ENCODE measurements at places on chromosomes 12 and 14. TPM values are rescaled to one million over a fixed set of nuclear protein-coding genes. Genes with fewer than 3 reads are reported as not detected.

DNA sequence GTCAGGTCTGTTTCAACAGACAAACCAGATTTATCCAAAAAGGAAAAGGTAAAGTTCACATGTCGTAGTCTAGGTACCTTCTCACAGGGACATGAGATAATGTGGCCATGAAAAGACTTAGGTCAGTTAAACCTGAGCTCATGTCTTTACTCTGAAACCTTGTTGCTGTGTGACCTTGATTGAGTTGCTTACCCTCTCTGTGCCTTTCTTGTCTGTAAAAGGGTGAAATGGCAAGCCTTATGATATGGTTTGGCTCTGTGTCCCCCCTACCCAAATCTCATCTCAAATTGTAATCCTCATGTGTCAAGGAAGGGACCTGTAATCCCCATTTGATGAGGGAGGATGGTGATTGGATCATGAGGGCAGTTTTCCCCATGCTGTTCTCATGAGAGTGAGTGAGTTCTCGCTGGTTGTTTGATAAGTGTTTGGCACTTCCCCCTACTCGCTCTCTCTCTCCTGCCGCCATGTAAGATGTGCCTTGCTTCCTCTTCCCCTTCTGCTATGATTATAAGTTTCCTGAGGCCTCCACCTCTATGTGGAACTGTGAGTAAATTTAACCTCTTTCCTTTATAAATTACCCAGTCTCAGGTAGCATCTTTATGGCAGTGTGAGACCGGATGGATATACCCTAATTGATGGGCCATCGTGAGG lies 299.8 kb downstream of the ADGRD1 start:
- no peak for DNase-seq

GRCh38 chr12:83896416-83896815 lies 1016.2 kb downstream of the SLC6A15 start:
- DNase-seq, result no peak

The ATP2B1 gene
- 116 TPM for total RNA-seq

The C1S gene
- 872 TPM for total RNA-seq

DNA sequence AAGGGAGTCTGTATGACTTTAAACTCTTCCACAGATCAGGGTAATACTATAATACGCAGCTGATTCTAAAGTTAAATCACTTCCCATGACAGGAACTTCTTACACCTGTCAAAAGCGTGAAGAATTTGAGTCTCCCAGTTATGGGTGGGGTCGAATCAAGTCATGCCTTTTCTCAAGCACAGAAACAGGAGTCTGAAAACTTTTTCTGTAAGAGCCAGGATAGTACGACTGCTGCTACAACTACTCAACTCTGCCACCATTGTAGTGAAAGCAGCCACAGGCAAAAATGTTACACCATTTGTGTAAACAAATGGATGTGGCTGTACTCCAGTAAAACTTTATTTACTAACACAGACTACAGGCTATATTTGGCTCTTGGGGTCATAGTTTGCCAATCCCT lies 90.3 kb downstream of the DUSP6 start:
- DNase-seq, result no peak

DNA sequence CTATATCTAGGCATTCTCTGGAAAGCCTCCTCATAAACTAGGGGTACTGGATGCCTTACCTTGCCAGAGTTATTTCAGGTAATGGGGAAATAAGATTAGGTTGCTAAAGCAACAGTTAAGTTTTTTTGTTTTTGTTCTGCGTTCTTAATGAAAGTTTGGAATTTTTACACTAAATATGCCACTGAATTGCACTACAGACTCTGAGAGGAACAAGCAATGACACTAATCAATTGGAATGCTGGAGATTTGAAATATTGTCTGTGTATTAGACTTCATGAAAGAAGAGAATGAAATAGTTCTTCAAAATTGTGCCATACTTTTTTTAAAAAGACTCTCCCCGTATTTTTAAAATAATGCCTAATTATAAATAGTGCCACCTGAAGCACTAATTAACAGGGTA lies 287.8 kb downstream of the NAV3 start:
- no peak for DNase-seq

GRCh38 chr12:57758552-57759359 lies 3.9 kb downstream of the MARCHF9 start:
- no peak for DNase-seq

- DNase-seq, result no peak
Measured at GRCh38 chr12:57511588-57512325, 8.6 kb downstream of the DDIT3 start.

DNA sequence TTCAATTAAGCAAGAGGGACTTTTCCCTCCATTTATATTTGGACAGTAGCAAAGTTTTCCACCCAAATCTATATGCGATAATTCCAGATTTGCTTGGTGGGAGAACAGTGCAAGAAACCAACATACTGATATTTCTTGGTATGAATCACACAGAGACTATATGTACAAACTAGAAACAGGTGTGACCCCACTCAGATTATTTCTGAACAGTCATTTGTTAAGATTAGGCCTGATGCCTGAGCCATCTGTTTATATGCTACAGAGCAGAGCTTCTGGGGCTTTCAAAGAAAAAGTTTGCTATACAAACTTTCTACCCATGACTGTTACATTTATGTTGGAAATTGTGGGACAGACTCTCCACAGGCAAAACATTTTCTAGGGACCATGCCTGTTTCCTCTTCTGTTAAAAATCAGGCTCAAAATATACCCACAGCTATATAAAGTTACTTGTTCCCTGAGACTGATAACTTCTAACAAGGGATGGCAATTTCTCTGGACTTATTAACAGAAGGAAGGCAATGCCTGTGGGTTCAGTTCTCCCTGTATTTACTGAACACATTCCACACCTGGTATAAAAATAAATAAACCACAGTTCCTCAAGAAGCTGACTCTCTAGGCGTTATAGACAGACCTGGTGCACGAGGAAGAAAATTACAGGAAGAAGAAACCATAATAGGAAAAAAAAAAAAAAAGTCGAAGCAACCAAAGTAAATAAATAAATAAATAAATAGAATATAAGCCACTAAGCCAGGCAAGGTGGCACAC lies 8.0 kb downstream of the PTPN21 start:
- DNase-seq, result no peak

GRCh38 chr12:95336387-95337067 lies 118.9 kb downstream of the VEZT start:
- DNase-seq, result no peak

DNA sequence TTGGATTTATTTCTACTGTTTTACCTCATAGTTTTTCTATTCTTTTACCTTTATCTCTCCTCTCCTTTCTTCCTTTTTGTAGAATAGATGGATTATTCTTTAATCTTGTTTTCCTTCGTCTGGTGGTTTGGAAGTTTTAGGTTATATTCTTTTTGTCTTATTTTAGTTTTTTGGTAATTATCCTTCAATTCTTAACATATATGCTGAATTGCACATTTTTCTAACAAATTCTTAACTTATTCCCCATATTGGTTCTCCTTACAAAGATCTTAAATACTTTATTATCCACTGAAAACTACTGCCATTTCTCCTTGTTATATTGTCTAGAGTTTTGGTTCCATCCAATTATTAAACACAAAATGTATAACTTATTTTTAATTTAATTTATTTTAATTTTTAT lies 42.3 kb downstream of the CATSPERB start:
- no peak for DNase-seq

The AVPR1A gene
- 36.7 TPM for total RNA-seq

DNA sequence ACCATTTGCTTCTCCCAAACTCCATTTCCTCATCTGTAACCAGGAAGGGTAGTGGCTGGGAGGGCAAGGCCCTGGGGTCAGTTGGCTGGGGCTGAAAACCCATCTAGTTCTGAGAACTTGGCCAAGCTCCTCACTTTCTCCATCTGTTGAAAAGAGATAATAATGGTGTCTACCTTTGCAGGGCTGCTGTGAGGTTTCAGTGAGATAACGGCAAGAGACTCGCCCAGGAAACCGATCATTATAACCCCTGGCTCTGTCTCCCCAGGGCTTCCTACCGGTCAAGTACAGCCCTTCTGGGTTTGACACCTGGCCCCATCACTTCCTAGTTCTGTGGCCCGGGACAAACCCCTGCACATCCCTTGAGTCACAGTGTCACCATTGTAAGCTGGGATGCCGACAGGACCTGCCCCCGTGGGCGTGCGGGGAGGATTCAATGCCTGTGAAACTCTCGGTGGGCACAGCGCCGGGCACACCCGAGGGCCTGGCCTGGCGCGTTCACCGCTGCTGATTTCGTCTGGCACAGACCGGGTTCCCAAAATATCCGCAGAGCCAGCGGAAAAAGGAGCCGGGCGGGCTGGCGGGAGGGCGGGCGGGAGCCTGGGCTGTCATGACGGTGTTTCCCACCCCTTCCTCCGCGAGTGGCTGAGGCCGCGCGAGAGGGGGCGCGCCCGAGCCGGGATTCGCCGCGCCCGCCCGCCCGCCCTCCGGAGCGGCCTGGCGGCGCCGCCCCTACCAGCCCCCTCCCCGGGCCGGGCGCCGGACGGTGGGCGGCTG lies 4.4 kb downstream of the KMT5A start:
- DNase-seq, result peak; percentile 32

The TSPAN11 gene
- total RNA-seq, result 0.94 TPM

The PDZRN4 gene
- total RNA-seq, result 7.1 TPM

The ABHD12B gene
- total RNA-seq, result not detected

- no peak for DNase-seq
Measured at GRCh38 chr14:88535149-88535548, 19.7 kb downstream of the PTPN21 start.

DNA sequence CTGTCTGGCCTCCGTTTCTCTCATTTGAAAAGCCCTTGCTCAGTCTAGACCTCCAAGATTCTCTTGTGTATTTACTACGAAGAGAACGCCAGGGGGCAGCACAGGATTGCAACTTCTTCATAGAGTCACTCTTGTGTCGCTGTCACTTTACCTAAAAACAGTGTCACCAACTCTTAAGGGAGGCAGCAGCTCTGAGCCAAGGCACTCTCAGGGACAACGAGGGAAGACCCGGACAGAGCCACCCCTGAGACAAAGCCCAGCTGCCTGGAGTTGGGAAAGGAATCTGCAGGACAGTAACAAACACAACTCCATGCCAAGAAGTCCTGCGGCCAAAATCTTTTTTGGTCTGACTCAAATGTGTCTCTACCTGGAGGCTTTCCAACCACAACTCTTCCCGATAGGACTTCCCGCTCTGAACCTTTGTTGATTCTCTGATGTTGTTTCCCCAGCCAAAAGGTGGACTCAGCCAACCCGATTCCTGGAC lies 9.6 kb upstream of the RPAP3 start:
- DNase-seq, result peak; percentile 55

- DNase-seq, result no peak
Measured at GRCh38 chr12:92378682-92379479, 233.2 kb upstream of the BTG1 start.

All from omental fat pad (tissue), 4 donors.